Stimulated activated CD8-positive, alpha-beta memory T cell treated with anti-CD3 and anti-CD28 coated beads, Interleukin-4, amount 100 ng/mL, for 1 hour (primary cell): ENCODE measurements at places on chromosomes 12 and 14.

DNA sequence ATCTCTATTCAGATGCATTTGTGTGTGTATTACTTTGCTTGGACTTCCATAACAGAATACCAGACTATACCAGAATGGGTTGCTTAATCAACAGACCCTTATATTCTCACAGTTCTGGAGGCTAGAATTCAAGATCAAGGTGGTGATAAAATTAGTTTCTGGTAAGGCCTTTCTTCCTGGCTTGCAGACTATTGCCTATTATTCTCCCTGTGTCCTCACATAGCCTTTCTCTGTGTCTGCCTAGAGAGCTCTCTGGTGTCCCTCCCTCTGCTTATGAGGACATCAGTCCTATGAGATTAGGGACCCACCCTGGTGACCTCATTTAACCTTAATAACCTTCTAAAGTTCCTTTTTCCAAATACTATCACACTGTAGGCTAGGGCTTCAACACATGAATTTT lies 106.0 kb downstream of the FAR2 start:
- no peak for DNase-seq

GRCh38 chr12:115172521-115172920 lies 488.5 kb upstream of the TBX3 start:
- no peak for DNase-seq

GRCh38 chr14:90396341-90397339 lies at the start of gene CALM1:
TSS of gene CALM1 (plus strand) at chr14:90397029. CDS start at chr14:90397231, 202 bp downstream.
- peak; percentile 95 for DNase-seq

GRCh38 chr12:82593901-82594396 lies 92.8 kb upstream of the TMTC2 start:
- no peak for DNase-seq

DNA sequence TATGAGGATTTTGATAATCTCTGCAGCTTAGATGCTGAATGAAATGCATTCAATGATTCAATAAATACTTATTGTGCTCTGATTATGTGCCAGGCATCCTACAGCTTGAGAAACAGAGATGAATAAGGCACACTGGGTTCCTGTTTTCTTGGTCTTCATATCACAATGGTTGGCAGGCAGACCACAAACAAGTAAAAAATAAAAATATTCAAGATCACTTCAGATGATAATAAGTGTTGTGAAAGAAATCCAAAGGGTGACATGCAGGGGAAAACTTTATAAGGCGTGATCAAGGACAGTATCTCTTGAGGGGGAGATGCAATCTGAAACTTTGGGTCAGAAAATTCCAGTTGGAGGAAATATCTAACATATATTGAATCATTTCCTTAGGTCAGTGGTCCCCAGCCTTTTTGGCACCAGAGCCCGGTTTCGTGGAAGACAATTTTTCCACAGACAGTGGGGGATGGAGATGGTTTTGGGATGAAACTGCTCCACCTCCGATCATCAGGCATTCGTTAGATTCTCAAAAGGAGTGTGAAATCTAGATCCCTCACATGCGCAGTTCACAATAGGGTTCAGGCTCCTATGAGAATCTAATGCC lies 73.7 kb upstream of the RAP1B start:
- no peak for DNase-seq

GRCh38 chr12:66275040-66275439 lies 27.3 kb upstream of the HELB start:
- DNase-seq, result no peak

DNA sequence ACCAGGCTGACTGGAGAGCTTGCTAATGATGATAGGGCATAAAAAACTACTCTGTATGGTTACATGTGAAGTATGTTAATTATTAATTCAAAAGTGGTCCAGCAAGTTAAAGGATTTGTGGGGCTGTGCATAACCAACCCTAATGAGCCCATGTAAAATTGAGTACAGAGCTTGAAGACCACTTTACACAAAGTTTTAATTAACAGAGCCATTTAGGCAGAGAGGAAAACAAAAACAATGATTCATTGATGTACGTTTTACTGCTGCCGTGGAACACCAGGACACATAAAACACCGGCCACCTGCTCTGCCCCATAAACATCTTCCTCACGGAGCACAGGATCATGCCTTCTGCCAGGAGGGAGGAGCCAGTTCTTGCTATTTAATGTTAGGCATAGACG lies 83.5 kb downstream of the RIMBP2 start:
- no peak for DNase-seq

DNA sequence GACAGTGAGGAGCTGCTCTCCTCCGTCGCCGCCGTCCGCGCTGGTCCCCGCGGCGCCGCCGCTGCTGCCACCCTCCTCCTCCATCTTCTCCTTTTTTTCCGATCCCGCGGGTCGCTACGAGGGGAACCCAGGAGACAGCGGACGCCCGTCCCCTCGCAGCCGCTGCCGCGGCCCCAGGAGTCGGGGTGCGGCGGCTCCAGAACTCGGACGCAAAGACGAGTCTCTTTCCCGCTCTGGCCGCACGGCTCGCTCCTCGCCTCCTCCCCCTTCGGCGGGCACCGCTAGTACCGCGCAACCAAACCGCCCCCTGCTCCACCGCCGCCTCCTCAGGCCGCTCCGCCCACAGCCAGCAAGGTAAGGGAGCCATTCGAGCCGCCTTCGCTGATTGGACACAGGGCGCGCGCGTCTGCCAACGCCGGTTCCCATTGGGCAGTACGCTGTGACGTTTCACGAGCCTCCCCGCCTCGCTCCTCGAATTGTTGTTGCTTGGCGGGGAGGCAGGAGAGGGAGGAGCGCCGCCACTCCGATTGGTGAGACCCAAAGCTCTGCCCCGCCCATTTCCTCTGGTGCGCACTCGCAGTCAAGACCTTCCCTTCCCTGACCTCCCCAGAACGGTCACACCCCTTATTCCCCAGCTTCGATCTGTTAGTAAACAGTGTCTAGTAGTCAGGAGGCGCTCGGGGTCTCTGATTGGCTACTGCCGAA lies at the start of gene RPS6KA5:
RPS6KA5 (minus strand) TSS at position 291 of the 705 bp plus-strand sequence; CDS start at position 84, 207 bp downstream.
- peak; percentile 97 for DNase-seq

- DNase-seq, result no peak
Observed at GRCh38 chr12:120798696-120799095, 73.1 kb downstream of the ACADS start.

DNA sequence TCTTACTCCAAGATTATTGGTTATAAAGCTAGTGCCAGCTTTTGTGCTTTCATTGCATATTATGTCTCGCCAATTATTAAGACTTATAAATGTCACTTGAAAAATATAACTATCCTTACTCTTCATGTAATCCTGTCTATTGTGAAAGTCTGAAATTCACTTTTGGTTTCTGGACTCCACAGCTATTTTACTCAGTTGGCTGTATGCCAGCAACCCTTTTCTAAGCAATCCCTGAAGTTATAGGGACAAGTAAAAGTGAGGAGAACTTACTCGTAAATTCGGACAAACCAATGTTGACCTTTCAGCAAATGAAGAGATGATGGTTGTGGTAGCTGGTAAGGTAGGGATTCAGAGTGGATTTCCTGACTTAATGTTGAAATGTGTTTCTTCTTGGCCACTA lies 196.3 kb downstream of the NPAS3 start:
- DNase-seq, result no peak

DNA sequence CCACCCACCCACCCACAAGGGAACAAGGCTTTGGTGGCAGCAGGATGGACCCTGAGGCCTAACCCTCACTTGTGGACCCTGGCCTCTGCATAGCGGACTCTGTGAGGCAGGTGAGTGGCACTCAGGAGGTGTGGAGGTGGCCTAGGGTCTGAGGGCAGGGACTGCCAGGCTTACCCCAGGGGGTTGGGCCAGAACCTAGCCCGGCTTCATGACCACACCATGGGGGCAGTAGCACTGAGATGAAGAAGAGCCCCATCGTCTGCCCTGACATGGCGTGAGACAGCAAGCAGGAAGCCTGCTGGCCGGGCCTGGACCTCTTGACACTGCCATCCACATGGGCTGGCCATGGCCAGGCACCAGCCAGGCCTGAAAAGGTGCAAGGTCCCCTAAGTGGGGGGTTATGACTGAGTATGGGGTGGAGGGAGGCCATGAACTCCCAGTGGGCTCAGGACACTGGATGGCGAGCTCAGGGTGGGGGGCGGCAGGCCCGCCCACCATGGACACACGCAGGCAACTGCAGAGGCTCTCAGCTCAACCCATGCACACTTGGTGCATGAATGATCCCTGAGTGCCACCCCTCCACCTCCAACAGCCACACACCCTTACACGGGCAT lies 29.3 kb downstream of the JAG2 start:
- DNase-seq, result no peak

GRCh38 chr12:54439521-54440255 lies 20.6 kb upstream of the ITGA5 start:
- no peak for DNase-seq

DNA sequence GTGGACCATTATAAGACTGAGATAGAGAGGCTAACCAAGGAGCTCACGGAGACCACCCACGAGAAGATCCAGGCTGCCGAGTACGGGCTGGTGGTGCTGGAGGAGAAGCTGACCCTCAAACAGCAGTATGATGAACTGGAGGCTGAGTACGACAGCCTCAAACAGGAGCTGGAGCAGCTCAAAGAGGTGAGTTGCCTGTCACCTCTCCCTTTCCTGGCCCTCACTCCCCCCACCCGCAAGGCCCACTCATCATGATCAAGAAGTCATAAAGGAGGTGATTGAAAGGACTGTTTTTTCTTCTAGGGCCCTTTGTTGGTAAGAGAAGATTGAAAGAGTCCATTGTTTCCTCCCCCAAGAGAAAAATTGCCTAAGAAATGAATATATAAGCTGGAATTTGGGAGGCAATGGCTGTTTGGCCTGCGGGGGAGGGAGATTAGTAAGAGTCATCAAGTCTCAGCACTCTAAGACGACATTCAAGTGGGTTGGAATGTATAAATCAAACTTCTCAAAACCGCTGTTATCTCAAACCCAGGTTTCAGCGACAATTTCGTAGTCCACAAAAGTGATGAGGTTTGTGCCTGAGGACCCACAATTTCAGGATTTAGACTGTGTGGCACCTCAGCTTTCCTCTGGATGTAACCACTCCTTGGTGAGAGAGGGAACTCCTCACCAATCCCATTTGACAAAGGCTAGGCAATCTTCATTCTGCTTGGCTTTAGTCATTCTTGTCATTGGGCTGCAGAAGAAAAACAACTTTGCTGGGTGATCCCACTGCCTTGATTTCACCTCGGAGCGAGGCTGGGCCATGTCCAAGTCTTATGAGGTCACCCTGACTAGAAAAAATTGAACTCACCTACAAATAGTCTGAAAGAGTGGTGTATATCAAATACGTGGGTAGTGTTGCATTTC lies 966 bp downstream of the BICD1 start:
- no peak for DNase-seq

DNA sequence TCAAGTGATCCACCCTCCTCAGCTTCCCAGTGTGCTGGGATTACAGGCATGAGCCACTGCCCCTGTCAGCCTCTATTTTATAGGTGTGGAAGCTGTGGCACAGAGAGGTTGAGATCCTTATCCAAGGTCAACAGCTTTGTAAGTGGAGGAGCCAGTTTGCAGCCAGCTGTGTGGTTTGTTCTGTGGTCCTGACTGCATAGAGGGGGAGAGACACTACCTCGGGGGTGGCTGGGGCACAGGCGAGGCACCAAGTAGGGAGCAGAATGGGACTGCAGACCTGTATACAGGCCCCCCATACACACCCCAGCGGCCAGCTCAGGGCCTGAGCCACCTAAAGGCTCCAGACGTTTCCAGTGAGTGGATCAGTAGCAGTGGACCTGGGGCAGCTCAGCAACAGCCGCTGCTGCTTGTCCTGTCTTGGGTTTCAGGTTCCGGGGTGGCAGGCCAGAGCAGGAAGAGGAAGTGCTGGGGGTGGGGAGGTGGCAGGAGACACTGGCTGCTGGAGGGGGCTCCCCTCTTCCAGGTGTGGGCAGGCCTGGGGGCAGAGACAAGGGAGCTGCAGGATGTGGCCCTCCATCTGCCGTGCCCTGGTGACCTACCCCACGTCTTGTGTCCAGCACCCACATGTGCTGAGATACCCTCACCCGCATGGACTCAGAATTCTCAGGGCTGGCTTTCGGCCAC lies 11.0 kb downstream of the ORAI1 start:
- DNase-seq, result no peak

GRCh38 chr12:118357257-118358007 lies 15.3 kb downstream of the TAOK3 start:
- DNase-seq, result no peak

GRCh38 chr14:58484176-58484575 lies 56.7 kb downstream of the KIAA0586 start:
- no peak for DNase-seq

GRCh38 chr12:95789126-95790032 lies 1.2 kb downstream of the NTN4 start:
- no peak for DNase-seq

- no peak for DNase-seq
Observed at GRCh38 chr12:84912198-84913128, at the start of gene SLC6A15. TSS of gene SLC6A15 (minus strand) at chr12:84912799. CDS start at chr12:84892120, 20,679 bp downstream.

- no peak for DNase-seq
Observed at GRCh38 chr12:89679631-89680030, 29.0 kb downstream of the ATP2B1 start.

- DNase-seq, result no peak
Observed at GRCh38 chr14:28121512-28122297, 644.9 kb upstream of the FOXG1 start.

DNA sequence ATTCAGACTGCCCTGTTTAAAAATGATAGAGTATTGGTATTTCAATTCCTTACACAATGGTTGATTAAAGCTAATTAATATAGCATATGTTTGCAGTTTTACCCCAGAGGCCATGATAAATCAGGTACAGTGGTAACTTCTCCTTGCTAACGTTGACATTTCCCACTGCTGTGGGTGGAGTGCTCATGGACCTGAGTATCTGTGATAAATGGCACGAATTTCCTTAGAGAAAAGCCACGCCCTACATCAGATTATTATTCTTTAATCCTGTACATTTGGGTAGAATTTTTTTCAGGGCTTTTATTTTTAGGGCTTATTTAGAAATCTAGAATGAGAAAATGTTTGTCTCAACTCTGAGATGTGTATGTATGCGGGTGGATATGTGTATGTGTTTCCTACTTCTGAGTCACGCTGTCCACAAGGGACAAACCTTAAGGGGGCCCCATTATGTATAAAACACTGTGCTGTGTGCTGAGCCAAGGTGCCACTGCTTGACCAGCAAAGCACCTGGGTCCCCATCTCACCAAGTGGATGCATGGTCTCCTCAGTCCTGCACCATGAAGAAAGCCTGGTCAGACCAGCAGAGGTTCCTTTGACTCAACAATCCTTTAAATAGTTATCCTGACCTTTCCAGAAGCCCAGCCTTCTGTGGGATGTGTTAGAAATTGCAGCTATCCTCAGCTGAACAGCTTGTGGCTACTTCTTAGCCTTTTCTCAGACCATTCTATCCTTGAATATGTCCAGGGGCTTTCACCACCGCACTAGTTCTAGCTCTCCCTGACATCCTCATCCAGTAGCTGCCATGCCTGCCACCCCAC lies 57.9 kb upstream of the STK38L start:
- DNase-seq, result no peak

DNA sequence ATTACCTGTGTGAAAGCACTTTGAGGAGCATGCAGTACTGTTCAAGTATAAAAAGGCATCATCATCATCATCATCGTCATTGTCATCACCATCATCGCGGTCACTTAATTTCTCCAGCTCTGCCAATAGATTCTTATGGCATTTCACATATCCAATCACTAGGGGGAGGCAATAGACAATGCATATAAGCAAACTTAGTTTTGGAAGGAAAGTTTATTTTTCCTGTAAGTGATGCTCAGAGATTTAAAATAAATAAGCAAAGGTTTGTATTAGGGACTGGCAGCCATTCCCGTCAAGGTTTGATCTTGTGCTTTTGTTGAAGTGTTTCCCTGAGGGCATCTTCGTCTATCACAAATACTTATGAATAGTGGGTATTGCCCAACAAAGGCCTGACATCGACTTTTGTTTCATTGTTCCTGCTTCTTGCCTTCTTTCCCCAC lies 127.4 kb downstream of the KTN1 start:
- DNase-seq, result no peak

GRCh38 chr12:131732996-131733615 lies 22.2 kb downstream of the SFSWAP start:
- DNase-seq, result no peak

- DNase-seq, result no peak
Observed at GRCh38 chr14:87186737-87187136, 806.2 kb downstream of the GALC start.
